GM12891 (cell line): ENCODE measurements at places on chromosomes 4 and X.

GRCh38 chr4:165839615-165840333 lies 33.3 kb upstream of the TLL1 start:
- DNase-seq = no peak

DNA sequence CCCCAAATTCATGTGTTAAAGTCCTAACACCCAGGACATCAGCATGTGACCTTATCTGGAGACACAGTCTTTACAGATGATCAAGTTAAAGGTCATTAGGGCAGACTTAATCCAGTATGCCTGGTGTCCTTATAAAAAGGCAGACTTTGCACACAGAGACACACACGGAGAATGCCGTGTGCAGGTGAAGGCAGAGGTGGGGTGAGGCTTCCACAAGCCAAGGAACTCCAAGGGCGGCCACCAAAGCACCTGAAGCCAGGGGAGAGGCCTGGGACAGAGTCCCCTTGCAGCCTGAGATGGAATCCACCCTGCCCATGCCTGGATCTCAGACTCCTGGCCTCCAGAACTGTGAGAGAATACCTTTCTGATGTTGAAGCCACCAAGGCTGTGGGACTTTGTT lies 26.1 kb upstream of the SORCS2 start:
- no peak for DNase-seq

DNA sequence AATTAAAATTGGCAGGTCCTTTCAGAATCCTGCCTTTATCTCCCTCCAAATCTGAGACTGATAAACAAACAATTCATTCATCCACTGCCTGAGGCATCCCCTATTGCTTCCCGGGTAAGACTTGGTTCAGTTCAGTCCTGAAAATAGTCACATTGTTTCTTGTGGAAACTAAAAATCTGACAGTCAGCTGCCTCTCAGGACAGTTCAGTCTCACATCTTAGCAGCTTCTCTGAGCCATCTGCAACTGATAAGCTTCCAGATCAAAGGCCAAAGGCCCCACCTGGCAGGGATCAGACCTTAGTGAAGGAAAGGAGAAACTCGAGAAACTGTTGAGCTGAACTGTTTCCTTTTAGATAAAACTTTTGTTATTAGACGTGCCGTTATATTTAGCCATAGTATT lies 264.5 kb downstream of the IL15 start:
- DNase-seq = no peak

DNA sequence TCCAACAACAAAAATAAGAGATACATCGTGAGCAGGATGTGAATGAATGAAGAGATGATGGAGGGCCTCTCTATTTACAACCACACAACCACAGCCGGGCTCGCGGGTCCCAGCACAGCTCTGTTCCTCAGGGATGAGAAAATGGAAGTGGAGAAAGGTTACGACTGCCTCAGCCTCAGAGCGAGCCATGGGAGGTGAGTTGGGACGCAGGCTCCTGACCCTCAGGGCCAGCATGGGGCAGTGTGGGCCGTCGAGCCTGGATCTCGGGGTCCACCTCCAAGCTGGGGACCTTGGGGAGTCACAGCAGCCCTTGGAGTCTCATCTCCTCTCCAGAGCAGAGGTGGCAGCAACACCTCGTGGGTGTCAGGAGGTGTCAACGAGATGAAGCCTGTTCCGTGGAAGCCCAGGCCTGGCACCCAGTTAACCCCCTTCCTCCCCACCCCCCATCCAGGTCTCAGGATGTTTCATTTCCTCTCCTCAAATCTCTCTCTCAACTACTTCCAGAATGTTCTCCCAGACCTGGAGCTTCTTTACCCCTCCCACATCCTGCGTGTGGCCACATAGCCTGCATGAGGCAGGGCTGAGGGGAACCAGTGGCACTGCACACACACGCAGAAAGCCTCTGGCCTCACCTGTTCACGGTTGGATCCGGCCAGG lies 25.9 kb downstream of the C4orf50 start:
- DNase-seq = no peak

DNA sequence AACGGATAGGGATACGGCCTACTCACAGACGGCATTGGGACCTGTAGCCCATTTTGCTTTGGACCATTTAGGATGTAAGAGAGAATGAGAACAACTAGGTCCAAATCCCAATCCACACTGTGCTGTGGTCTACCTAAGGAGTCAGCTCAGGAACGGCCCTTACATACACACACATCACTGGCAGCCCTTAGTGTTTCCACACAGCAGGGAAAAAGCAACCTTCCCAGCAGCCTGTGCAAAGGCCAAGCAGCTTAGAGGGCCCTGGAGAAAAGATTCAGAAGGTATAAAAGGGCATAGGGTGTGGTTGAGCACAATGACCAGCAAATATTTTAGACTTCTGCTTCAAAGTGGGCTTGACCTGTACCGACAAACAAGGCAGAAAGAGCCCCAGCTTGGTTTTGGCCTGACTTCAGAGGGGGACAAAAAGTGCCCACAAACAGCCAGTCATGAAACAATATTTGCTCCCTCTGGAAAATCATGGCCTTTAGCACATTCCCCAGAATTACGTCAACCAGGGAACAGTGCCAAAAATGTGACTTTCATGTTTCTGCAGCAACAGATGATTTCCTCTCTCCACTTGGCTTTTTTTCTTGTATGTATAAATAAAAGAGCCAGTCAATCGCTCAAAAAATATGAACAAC lies 359.5 kb upstream of the FGF16 start:
- no peak for DNase-seq

GRCh38 chr4:89939546-89939945 lies 44.9 kb downstream of the MMRN1 start:
- no peak for DNase-seq

DNA sequence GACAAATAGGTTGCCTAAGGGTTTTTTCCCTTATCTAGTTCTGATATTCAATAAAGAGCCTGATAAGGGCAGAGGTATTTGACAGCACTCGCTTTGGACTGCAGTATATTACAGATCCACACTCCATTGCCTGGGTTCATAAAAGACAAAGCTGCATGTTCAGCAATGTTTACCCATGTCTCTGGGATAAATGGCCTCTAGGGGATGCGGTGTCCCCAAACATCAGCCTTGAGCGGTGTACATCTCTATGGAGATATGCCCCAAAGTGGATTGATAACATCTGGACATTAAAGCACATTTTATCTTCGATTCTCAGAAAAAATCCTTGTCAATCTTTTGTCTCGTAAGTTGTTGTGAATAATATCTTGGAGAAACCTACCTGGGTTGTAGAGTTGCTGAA lies 660.8 kb upstream of the AADAT start:
- no peak for DNase-seq

- DNase-seq = no peak
Measured at GRCh38 chr4:15416357-15417232, 11.2 kb upstream of the C1QTNF7 start.

- no peak for DNase-seq
Measured at GRCh38 chr4:70997036-70997435, 3.6 kb downstream of the DCK start.

DNA sequence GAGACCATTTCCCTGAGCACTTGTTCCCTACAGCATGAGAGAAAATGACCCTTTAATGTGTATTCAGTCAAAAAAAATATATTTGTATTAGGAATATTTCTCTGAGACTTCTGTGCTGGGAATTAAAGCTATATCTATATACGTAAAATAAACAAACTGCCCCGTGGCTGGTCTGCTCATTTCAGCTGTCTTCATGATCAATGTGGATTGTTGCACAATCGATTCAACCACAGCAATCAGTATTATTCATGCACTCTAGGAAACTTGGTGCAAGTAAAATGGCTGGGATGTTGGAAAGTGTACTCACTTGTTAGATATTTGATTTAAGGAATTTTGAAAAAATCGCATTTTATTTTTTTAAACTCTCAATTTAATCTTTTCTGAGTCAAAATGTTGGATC lies 307.9 kb upstream of the ZFP42 start:
- DNase-seq = no peak
